ENCODE measurements at places on chromosomes 5 and 9.

DNA sequence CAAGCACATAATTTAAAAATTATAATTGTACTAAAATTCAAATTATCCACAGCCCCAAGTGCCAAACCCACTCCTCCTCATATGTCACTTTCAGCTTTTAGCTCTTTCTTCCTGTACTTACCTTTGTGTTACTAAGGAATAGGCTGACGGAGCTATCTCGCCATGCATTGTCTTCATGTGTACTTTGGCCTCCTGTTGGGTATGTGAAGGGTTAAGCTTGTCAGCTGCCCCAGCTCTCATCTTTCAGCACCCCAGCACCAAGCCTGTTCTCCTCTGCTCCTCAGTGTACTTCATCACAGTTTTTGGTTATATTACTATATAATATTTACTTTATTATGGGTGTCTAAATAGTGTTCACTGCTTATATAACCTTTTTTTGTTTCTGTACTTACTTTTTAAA lies 46.2 kb downstream of the OSTF1 start:
- H3K4me3 ChIP-seq = no peak overlapping the region
- no peak overlapping the region for H3K27ac ChIP-seq
- no peaks in the 10 kb centered on the region for H3K27me3 ChIP-seq

GRCh38 chr5:54667136-54667535 lies 149.6 kb downstream of the SNX18 start:
- no peaks in the 10 kb centered on the region for H3K27me3 ChIP-seq
- no peaks in the 10 kb centered on the region for H3K36me3 ChIP-seq
- H3K27ac ChIP-seq = no peak overlapping the region
- DNase-seq = no peak
- no peaks in the 10 kb centered on the region for H3K4me1 ChIP-seq

- no peak for DNase-seq
- H3K27ac ChIP-seq = no peak overlapping the region
- H3K36me3 ChIP-seq = no peaks in the 10 kb centered on the region
- H3K27me3 ChIP-seq = no peaks in the 10 kb centered on the region
Measured at GRCh38 chr9:42388146-42388690, 204.8 kb downstream of the SPATA31A6 start.

DNA sequence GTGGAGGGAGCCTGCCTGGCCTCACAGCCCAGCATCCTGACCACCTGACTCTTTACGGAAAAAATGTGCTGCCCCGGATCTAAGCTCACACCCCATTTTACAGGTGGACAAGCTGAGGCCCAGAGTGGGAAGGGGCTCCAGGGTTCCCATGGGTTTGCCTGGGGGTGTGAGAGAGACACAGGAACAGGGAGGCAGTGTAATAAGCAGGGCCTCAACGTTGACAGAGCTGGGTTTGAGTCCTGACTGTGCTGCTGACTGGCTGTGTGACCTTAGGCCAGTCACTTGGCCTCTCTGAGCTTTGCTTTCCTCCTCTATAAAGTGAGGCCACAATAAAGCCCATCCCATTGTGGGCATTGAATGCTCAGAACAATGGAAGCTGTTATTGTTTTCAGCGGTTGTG lies 73.7 kb downstream of the HMCN2 start:
- no peaks in the 10 kb centered on the region for H3K36me3 ChIP-seq
- no peaks in the 10 kb centered on the region for H3K4me1 ChIP-seq
- H3K27me3 ChIP-seq = no peaks in the 10 kb centered on the region
- no peak for DNase-seq

DNA sequence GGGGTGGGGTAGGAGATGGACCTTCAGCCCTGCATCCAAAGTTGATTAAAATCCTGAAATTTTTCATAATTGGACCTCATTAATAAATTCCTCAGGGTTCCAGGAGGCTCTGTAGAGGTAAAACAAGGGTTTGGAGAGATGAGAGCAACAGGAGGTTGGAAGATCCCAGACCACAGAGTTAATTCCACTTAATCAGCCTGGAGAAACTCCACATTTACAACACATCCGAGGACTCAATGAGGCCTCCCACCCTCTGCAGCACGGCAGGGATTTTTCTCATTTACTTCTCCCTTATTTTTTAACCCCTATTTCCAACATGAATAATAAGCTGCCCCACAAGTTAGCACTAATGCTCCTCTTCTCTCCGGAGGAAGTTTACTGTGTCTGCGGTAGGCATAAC lies 165.0 kb upstream of the MAP3K1 start:
- H3K27ac ChIP-seq = no peak overlapping the region
- no peaks in the 10 kb centered on the region for H3K27me3 ChIP-seq
- no peaks in the 10 kb centered on the region for H3K4me1 ChIP-seq

- no peaks in the 10 kb centered on the region for H3K27me3 ChIP-seq
- no peak overlapping the region for H3K27ac ChIP-seq
- no peak overlapping the region for H3K4me3 ChIP-seq
Measured at GRCh38 chr5:153562189-153562588, 71.7 kb downstream of the GRIA1 start.

- H3K27ac ChIP-seq = peak overlapping the region; percentile 29
- no peaks in the 10 kb centered on the region for H3K27me3 ChIP-seq
- H3K4me1 ChIP-seq = peaks cover 20% of the 10 kb centered on the region
- H3K4me3 ChIP-seq = peak overlapping the region; percentile 61
- DNase-seq = no peak
- H3K36me3 ChIP-seq = no peaks in the 10 kb centered on the region
Measured at GRCh38 chr5:177362610-177363507, 5.1 kb downstream of the RGS14 start.

DNA sequence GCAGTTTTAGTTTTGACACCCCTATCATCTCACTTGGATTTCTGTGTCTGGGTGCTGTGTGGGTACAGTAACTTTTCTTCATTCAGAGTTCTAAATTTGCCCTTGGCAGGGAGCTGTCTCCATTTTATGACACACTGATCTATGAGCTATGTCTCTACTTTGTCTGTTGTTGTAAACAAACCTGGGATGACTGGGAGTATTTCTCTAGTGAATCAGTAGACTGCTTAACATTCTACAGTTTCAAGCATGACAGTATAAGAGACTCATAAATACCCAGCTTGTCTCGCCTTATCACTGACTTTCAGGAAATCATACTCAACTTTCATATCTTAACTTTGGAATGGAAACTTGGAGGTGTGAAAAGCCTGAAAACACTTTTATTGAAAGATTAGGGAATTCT lies 212.1 kb upstream of the NUDT12 start:
- no peak overlapping the region for H3K27ac ChIP-seq
- no peaks in the 10 kb centered on the region for H3K36me3 ChIP-seq
- no peaks in the 10 kb centered on the region for H3K4me1 ChIP-seq
- H3K27me3 ChIP-seq = no peaks in the 10 kb centered on the region
- no peak for DNase-seq

DNA sequence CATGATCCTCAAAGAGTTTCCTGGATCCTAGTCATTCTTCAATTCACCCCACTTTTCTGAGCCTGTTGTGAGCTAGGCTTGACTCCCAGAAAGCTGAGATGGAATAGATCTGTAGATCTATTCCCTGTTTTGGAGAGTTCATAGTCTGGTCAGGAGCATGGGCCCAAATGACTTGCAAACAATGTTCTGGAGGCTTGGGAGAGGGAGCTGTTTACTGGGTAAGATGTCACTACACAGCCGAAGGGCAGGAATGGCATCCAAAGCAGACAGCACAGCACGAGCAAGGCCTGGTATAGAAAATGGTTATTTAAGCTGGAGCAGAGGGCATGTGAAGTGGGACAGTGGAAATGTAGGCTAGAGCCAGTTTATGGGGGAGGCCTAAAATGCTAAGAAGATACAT lies 152.5 kb upstream of the ALDH1B1 start:
- DNase-seq = no peak
- no peak overlapping the region for H3K4me3 ChIP-seq
- H3K36me3 ChIP-seq = no peaks in the 10 kb centered on the region
- H3K27ac ChIP-seq = no peak overlapping the region
- no peaks in the 10 kb centered on the region for H3K27me3 ChIP-seq

DNA sequence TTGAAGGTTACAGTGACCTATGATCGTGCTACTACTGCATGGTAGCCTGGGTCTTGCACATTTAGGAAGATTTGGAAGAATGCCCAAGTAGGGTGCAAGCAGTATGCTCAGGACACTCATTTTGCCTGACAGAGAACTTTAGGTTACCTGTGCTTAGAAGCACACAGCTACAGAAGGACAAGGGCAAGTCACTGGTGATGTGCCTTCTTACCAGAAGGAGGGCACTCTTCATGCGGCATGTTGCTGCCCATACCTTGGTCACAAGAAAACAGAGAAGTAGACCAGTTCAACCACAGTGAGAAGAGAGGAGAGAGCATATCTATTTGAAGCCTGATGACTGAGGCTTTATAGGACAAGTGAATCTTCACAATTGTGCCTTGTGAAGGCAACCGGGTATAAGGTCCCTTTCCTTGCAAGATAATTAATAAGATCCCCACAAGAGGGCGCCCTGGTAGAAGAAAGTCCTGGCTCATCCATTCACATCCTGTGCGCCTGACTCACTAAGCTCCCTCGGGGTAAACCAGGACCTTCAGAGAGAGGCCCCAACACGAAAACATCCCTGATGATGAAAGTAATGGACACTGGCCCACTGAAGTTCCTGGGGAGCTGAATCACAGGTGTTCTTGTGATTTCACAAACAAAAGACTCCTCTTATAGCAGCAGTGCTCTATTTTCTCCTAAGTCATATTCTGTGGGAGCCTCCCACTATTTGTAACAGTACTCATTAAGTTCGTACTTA lies 38.1 kb upstream of the STARD4 start:
- DNase-seq = peak; percentile 69
- H3K36me3 ChIP-seq = no peaks in the 10 kb centered on the region
- no peak overlapping the region for H3K4me3 ChIP-seq
- H3K4me1 ChIP-seq = no peaks in the 10 kb centered on the region
- H3K27ac ChIP-seq = no peak overlapping the region
- no peaks in the 10 kb centered on the region for H3K27me3 ChIP-seq

GRCh38 chr9:70120834-70121510 lies 77.3 kb downstream of the MAMDC2 start:
- no peak overlapping the region for H3K4me3 ChIP-seq
- H3K27ac ChIP-seq = no peak overlapping the region

DNA sequence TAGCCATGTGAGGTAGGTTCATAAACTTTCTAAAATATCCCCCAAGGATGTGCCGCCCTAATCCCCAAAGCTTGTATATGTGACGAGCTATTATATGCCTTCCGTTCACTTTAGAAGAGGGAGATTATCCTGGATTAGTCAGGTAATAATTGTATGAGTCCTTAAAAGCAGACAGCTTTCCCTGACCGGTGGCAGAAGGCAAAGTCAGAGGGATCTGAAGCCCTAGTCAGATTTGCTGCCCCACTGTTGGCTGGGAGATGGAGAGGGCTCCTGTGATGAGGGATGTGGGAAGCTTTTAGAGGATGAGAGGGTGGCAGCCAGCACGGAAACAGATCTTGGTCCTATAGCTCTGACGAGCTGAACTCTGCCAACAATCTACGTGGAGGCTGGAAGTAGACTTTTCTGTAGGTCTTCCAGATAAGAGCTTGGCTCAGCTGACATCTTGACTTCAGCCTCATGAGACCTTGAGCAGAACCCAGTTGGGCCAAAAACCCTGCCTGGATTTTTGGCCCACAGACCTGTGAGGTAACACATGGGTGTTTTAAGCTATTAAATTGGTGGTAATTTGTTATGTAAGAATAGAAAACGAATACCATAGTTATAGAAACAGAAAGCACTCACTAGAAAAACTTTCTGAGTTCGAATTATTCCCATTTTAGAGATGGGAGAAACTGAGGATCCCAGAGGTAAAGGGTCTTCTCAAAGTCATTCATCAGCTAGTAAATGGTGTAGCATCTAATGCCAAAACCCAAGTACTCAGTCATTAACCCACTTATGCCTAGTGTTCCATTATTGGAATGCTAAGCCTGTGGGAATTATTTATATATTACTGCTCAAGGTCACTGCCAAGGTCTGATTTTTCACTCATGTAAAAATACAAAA lies 48.9 kb downstream of the SH3PXD2B start:
- H3K27ac ChIP-seq = no peak overlapping the region
- no peak overlapping the region for H3K4me3 ChIP-seq
- DNase-seq = no peak

DNA sequence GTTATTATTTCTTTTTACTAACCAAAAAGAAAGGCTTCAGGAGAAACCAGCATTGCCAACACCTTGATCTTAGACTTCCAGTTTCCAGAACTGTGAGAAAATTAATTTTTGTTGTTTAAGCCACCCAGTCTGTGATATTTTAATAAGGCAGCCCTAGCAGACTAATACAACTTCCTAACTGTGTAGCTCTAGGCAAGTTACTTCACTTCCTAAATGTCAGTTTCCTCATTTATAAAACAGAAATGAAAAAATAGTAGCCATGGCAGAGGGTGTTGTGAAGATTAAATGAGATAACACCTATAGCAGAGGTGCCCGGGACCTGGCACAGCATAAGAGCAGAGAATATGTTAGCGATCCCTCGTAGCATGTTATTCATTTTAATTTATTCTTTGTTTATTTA lies 66.6 kb upstream of the HAND1 start:
- DNase-seq = no peak
- no peak overlapping the region for H3K4me3 ChIP-seq
- H3K4me1 ChIP-seq = peaks cover 12% of the 10 kb centered on the region
- H3K27me3 ChIP-seq = peaks cover 4% of the 10 kb centered on the region

DNA sequence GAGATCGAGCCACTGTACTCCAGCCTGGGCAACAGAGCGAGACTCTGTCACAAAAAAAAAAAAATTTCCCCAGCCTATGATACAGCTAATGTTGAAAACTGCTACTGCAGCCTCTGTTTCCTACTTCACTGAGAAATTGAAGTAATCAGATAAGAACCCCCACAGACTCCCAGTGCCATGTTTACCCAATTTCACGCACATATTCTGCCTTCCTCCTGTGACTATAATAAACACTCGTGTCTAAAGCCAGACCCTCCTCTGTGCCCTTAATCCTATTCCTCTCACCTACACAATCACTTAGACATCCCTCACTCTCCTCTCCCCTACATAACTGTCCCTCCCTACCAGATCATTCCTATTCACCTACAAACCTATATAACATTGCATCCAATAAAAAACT lies 6.4 kb downstream of the ARAP3 start:
- H3K36me3 ChIP-seq = no peaks in the 10 kb centered on the region
- H3K4me3 ChIP-seq = no peak overlapping the region
- H3K27me3 ChIP-seq = no peaks in the 10 kb centered on the region
- H3K4me1 ChIP-seq = no peaks in the 10 kb centered on the region

- DNase-seq = no peak
- H3K36me3 ChIP-seq = no peaks in the 10 kb centered on the region
- no peaks in the 10 kb centered on the region for H3K4me1 ChIP-seq
- H3K27ac ChIP-seq = no peak overlapping the region
- no peaks in the 10 kb centered on the region for H3K27me3 ChIP-seq
Measured at GRCh38 chr5:77958642-77959330, 182.6 kb upstream of the TBCA start.

Measured in Panc1 (cell line).